ENCODE measurements at places on chromosomes 11 and 22. TPM values are rescaled to one million over a fixed set of nuclear protein-coding genes. Genes with fewer than 3 reads are reported as not detected.

The PRR5L gene
- polyA plus RNA-seq: not detected

The SESN3 gene
- polyA plus RNA-seq: 3.1 TPM

The SCARF2 gene
- polyA plus RNA-seq: not detected

The SCN4B gene
- not detected for polyA plus RNA-seq

The OR5D14 gene
- polyA plus RNA-seq: not detected

The RIBC2 gene
- not detected for polyA plus RNA-seq

The APOA1 gene
- not detected for polyA plus RNA-seq

The SLC5A12 gene
- not detected for polyA plus RNA-seq

The YWHAH gene
- 61.9 TPM for polyA plus RNA-seq

The H19 gene
- not detected for polyA plus RNA-seq

The MS4A12 gene
- not detected for polyA plus RNA-seq

The RASGRP2 gene
- 292 TPM for polyA plus RNA-seq

The DESI1 gene
- polyA plus RNA-seq: 7.1 TPM

The KRTAP5-11 gene
- not detected for polyA plus RNA-seq

The PARVG gene
- 149 TPM for polyA plus RNA-seq

The TOMM22 gene
- 71.7 TPM for polyA plus RNA-seq

The GPR83 gene
- polyA plus RNA-seq: not detected

The LTBP3 gene
- polyA plus RNA-seq: 30.1 TPM

The MN1 gene
- polyA plus RNA-seq: not detected
